ENCODE measurements at places on chromosomes 6 and 20.

DNA sequence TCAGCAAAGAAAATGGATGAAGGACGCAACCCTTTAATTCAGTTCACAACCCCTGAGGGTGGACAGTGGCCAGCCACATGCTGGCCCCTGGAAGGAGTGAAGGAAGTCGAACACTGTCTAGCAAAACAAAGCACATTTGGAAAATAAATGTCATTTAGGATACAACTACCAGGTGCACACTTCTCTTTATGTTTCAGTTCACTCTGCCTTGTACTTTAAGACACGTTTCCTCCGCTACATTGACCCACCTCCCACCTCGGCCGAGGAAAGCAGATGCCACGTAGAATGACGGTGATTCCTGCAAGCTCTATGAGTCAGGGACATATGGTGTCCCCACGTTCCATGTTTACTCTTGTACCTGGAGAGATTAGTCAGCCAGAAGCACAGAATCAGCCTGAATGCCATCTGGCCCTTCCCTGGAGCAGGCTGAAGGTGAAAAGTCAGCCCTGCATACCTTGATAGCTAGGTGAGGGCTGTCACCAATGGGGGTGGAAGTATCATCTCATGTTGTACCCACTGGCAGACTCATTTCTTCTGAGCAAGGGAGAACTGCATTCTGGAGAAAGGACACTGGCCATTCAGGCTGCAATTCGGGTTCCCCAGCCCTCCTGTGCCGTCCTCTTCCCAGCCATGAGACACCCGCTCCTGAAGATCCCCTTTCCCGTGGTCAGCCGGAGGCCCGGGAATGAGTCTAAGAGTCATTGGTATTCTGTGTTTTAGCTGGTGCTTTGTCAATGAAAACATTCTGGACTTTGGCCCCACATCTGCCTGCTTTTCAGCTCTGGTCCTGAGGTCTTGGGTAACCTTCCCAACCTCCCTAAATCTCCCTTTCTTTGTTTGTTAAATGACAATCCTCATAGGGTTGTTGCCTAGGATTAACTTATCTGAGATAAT is 60.6 kb downstream of the FOXA2 start:
- no peaks in the 10 kb centered on the region for H3K4me1 ChIP-seq
- no peaks in the 10 kb centered on the region for H3K27me3 ChIP-seq
- H3K36me3 ChIP-seq: no peaks in the 10 kb centered on the region
- no peak overlapping the region for H3K4me3 ChIP-seq
- no peak overlapping the region for H3K27ac ChIP-seq
- no peak for DNase-seq

- no peak for DNase-seq
- H3K27me3 ChIP-seq: no peaks in the 10 kb centered on the region
- H3K36me3 ChIP-seq: no peaks in the 10 kb centered on the region
- no peak overlapping the region for H3K27ac ChIP-seq
- H3K4me3 ChIP-seq: no peak overlapping the region
Observed at GRCh38 chr20:55888685-55889084, 116.6 kb downstream of the CBLN4 start.

DNA sequence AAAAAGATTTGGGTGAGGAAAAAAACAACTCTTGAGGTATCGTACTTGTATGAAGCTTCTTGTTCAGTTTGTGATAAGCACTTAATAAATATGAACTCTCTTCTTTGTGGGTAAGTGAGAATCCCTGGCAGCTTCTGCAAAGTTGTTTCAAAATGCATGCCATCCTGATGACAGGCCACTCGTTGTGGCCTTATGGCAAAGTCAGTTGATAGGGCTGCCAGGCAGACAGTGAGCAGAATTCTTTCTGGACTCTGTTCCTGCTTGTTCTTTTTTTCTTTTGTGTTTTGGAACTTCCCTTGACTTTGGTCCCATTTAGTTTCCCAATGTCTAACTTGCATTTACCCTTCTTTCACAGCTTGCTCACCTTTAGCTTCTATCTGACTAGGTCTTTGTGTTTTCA is 983.5 kb upstream of the FLRT3 start:
- no peaks in the 10 kb centered on the region for H3K27me3 ChIP-seq
- peaks cover 53% of the 10 kb centered on the region for H3K4me1 ChIP-seq
- peaks cover 3% of the 10 kb centered on the region for H3K36me3 ChIP-seq
- no peak for DNase-seq

GRCh38 chr6:105364243-105364642 is 38.6 kb downstream of the PREP start:
- H3K27ac ChIP-seq: no peak overlapping the region
- no peak for DNase-seq
- H3K27me3 ChIP-seq: no peaks in the 10 kb centered on the region
- peaks cover 70% of the 10 kb centered on the region for H3K36me3 ChIP-seq
- H3K4me1 ChIP-seq: no peaks in the 10 kb centered on the region
- H3K4me3 ChIP-seq: no peak overlapping the region

GRCh38 chr6:39602601-39603519 is 122.3 kb downstream of the KIF6 start:
- H3K36me3 ChIP-seq: no peaks in the 10 kb centered on the region
- H3K27me3 ChIP-seq: peaks cover under 1% of the 10 kb centered on the region
- no peak overlapping the region for H3K4me3 ChIP-seq

Measured in activated B cell treated with CpG ODN at 0.5 μM for 24 hours (primary cell).